Placental pericyte (primary cell): ENCODE measurements at places on chromosomes 6 and 20. TPM values are rescaled to one million over a fixed set of nuclear protein-coding genes. Genes with fewer than 3 reads are reported as not detected.

TLDC2 gene
- total RNA-seq, result not detected in 2 replicates

GPX5 gene
- total RNA-seq, result not detected in 2 replicates

KHDC1L gene
- total RNA-seq, result 0.44 TPM in 1 of 2 replicates, not detected in the other

CDH26 gene
- not detected in 2 replicates for total RNA-seq

NKAIN4 gene
- total RNA-seq, result 0.57 and 1.1 TPM in 2 replicates

IP6K3 gene
- 0.29 and 2.6 TPM in 2 replicates for total RNA-seq

FRS3 gene
- total RNA-seq, result 1.7 and 2.2 TPM in 2 replicates

ARMC12 gene
- 0.88 TPM in 1 of 2 replicates, not detected in the other for total RNA-seq

PPIL6 gene
- 1.8 and 2.6 TPM in 2 replicates for total RNA-seq

GFOD1 gene
- 9.4 and 10.3 TPM in 2 replicates for total RNA-seq

DOK5 gene
- 0.14 and 0.66 TPM in 2 replicates for total RNA-seq
